Uterus (tissue), 4 donors: ENCODE measurements at places on chromosomes 1 and 21. TPM values are rescaled to one million over a fixed set of nuclear protein-coding genes. Genes with fewer than 3 reads are reported as not detected.

- no peak overlapping the region for H3K4me3 ChIP-seq
- no peaks in the 10 kb centered on the region for H3K27me3 ChIP-seq
- H3K36me3 ChIP-seq = no peaks in the 10 kb centered on the region
- H3K27ac ChIP-seq = peak overlapping the region; percentile 41
These were observed 5.6 kb downstream of the OSBPL9 start for GRCh38 chr1:51622455-51622913.

Gene RBP7
- total RNA-seq = 30.5 TPM

GRCh38 chr1:16005597-16005996 is 1.6 kb downstream of the SRARP start:
- H3K27me3 ChIP-seq = no peaks in the 10 kb centered on the region
- H3K4me3 ChIP-seq = no peak overlapping the region
- H3K4me1 ChIP-seq = no peaks in the 10 kb centered on the region

DNA sequence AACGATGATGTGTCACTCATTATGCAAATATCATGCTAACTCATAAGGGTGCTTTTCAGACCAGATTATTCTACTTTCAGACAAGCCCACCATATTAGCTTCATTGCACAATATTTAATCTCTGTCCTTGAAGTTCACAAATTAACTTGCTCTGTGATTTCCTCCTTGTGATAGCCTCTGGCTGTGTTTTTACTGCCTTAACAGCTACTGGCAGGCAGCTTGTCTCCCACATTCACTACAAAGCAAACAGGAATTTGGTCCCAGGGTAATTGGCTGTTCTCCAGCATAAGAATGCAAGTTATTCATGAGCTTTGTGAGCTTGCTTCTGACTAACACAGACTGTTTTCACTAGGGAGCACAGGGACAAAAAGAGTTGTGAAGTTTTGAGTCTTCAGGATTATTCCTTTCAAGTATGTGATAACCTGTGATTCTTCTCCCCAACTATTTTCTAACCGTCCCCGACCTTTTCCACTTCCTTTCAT is 87.9 kb upstream of the HMCN1 start:
- H3K27ac ChIP-seq = no peak overlapping the region
- no peak overlapping the region for H3K4me3 ChIP-seq
- no peaks in the 10 kb centered on the region for H3K4me1 ChIP-seq
- peak; percentile 54 for DNase-seq

DNA sequence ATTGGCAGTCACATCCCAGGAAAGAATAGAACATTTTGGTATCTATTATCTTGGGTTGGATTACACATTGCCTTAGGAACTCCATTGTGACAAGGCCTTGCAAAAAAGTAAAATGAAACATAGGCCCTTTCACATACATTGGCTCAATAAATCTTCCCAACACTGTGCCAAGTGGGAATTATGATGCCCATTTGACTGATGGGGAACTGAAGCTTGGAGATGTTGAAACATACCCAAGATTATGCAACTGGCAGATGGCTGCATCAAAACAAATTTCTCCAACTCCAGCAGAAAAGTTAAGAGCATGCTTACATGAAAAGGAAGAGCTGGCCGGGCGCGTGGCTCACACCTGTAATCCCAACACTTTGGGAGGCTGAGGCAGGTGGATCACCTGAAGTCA is 26.9 kb downstream of the PLEKHO1 start:
- no peaks in the 10 kb centered on the region for H3K4me1 ChIP-seq
- no peak overlapping the region for H3K27ac ChIP-seq
- H3K4me3 ChIP-seq = no peak overlapping the region

GRCh38 chr1:117180147-117180967 is 30.4 kb downstream of the VTCN1 start:
- no peaks in the 10 kb centered on the region for H3K27me3 ChIP-seq
- H3K27ac ChIP-seq = no peak overlapping the region
- DNase-seq = peak; percentile 19
- H3K4me1 ChIP-seq = no peaks in the 10 kb centered on the region
- no peak overlapping the region for H3K4me3 ChIP-seq

- H3K27ac ChIP-seq = no peak overlapping the region
- peaks cover 27% of the 10 kb centered on the region for H3K4me1 ChIP-seq
- no peak for DNase-seq
- H3K36me3 ChIP-seq = no peaks in the 10 kb centered on the region
These were observed 6.3 kb downstream of the SRSF11 start for GRCh38 chr1:70227439-70227838.

Gene ENAH
- total RNA-seq = 99.8 TPM

- H3K27ac ChIP-seq = no peak overlapping the region
- H3K4me3 ChIP-seq = no peak overlapping the region
- no peaks in the 10 kb centered on the region for H3K36me3 ChIP-seq
- no peaks in the 10 kb centered on the region for H3K4me1 ChIP-seq
- DNase-seq = no peak
These were observed 1.5 kb upstream of the RPTN start for GRCh38 chr1:152160576-152160975.

DNA sequence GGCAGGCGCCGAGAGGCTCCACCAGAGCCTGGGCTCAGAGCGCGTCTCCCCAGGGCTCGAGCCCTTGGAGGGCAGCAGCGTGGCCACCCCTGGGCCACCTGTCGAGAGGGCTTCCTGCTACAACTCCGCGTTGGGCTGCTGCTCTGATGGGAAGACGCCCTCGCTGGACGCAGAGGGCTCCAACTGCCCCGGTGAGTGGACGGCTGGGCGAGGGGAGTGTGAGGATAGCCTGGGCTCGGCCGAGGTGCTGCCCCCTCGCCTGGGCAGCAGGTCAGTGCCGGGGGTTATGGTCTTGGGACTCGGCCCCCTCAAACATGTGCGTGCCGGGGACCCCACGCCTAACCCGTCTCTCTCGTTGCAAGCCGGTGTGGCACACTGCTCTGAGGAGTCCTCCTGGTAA is 26.8 kb downstream of the AGRN start:
- H3K36me3 ChIP-seq = no peaks in the 10 kb centered on the region
- no peak for DNase-seq
- H3K4me3 ChIP-seq = no peak overlapping the region
- H3K4me1 ChIP-seq = no peaks in the 10 kb centered on the region
- no peaks in the 10 kb centered on the region for H3K27me3 ChIP-seq

GRCh38 chr1:21896652-21897532 is 40.2 kb downstream of the HSPG2 start:
- H3K36me3 ChIP-seq = no peaks in the 10 kb centered on the region
- peak overlapping the region; percentile 93 for H3K27ac ChIP-seq
- H3K4me3 ChIP-seq = no peak overlapping the region
- no peaks in the 10 kb centered on the region for H3K27me3 ChIP-seq
- H3K4me1 ChIP-seq = peaks cover 22% of the 10 kb centered on the region

Gene ADGRB2
- 0.77 TPM for total RNA-seq
